ENCODE measurements at places on chromosomes 7 and 10.

- H3K4me1 ChIP-seq: no peaks in the 10 kb centered on the region
- no peaks in the 10 kb centered on the region for H3K36me3 ChIP-seq
- no peak for DNase-seq
- H3K4me3 ChIP-seq: no peak overlapping the region
- no peaks in the 10 kb centered on the region for H3K27me3 ChIP-seq
These were observed 22.4 kb downstream of the GPR141 start for GRCh38 chr7:37705976-37706375.

- H3K36me3 ChIP-seq: no peaks in the 10 kb centered on the region
- no peak overlapping the region for H3K4me3 ChIP-seq
- H3K27ac ChIP-seq: no peak overlapping the region
- H3K4me1 ChIP-seq: peaks cover 11% of the 10 kb centered on the region
- H3K27me3 ChIP-seq: no peaks in the 10 kb centered on the region
- DNase-seq: no peak
These were observed 60.9 kb downstream of the COBL start for GRCh38 chr7:51255536-51256208.

GRCh38 chr7:1160670-1161021, 650 bp upstream of the ZFAND2A start:
- H3K4me3 ChIP-seq: peak overlapping the region; percentile 85
- peak overlapping the region; percentile 42 for H3K27ac ChIP-seq
- peaks cover 22% of the 10 kb centered on the region for H3K36me3 ChIP-seq
- DNase-seq: no peak

DNA sequence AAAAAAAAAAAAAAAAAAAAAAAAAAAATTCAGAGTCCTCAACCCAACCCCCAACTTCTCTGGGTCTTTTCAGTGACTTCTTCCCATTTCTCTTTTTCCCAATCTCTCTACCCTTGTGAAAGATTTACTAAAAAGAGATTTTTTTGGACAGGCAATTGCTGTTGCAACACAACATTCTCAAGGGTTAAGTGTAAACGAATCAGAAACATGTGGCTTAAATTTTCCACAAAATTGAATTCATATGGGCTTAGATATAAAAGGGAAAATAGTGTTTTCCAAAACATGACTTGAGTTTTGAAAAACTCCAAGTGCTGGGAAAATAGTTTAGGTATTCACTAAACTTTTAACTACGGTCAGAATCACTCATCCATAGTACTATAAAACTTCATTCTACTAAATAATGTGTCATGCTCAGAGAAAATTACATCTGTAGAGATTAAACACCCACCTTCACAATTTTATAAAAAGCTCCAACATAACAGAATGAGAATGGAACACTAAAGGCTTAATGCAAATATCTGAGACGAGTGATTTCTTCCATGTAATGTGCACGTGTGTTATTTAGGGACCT, 643.1 kb downstream of the PARD3 start:
- H3K27ac ChIP-seq: no peak overlapping the region
- no peaks in the 10 kb centered on the region for H3K36me3 ChIP-seq
- H3K4me1 ChIP-seq: no peaks in the 10 kb centered on the region
- no peak for DNase-seq
- H3K4me3 ChIP-seq: no peak overlapping the region

DNA sequence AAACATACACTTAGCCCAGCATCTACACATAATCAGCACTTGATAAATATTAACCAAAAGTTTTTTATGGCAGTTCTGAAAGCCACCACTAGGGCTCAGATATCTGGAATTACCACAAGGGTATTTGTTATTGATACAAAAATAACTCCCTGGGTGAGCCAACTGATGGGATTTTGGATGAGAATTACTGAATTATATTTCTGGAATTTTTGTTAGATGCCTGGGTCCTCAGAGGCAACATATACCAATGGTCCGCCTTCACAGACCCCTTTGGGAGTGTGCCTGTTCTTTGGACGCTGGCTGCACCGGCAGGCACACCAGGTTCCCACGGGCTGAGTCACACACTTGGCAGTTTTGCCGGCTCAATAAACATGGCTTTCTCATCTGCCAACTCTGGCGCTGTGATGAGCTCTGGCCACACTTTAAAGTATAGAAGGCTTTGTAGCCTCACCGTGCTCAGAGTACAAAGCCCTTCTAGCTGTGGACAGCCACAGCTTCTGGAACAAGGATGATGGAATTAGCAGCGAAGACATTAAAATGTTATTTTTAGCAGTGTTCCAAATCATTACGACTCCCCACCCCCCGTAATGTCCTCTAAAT, 24.5 kb upstream of the EEPD1 start:
- H3K4me3 ChIP-seq: no peak overlapping the region
- H3K27ac ChIP-seq: no peak overlapping the region
- no peaks in the 10 kb centered on the region for H3K27me3 ChIP-seq
- H3K4me1 ChIP-seq: peaks cover 8% of the 10 kb centered on the region
- DNase-seq: peak; percentile 85

GRCh38 chr7:55733241-55734140, 129.1 kb downstream of the SEPTIN14 start:
- DNase-seq: no peak
- peaks cover 6% of the 10 kb centered on the region for H3K4me1 ChIP-seq
- no peak overlapping the region for H3K27ac ChIP-seq
- no peak overlapping the region for H3K4me3 ChIP-seq
- no peaks in the 10 kb centered on the region for H3K36me3 ChIP-seq

GRCh38 chr10:29642990-29643389, 8.2 kb upstream of the SVIL start:
- peaks cover 22% of the 10 kb centered on the region for H3K4me1 ChIP-seq
- no peak overlapping the region for H3K4me3 ChIP-seq
- DNase-seq: no peak
- no peaks in the 10 kb centered on the region for H3K36me3 ChIP-seq
- no peak overlapping the region for H3K27ac ChIP-seq
- H3K27me3 ChIP-seq: no peaks in the 10 kb centered on the region

DNA sequence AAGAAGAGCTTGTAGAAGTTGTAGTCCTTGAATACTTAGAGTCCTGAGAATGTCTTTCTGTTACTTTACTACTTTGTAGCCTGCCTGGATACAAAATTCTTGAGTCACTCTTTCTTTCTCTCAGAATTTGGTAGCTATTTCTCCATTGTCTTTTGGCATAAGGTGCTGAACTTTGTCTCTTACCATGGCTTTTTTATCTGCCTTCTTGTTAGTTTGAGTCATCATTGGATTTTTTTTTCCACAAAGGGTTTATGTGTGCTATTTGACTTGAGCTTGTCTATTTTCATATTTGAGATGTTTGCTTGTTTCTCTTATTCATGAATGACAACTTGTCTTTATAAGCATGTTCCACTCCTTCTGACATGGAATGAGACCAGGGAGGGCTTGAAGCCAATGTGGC, 74.5 kb upstream of the EXOC6 start:
- no peaks in the 10 kb centered on the region for H3K36me3 ChIP-seq
- no peak overlapping the region for H3K27ac ChIP-seq
- no peak for DNase-seq
- no peaks in the 10 kb centered on the region for H3K4me1 ChIP-seq

GRCh38 chr10:10644676-10645385, 372.8 kb upstream of the CELF2 start:
- H3K36me3 ChIP-seq: no peaks in the 10 kb centered on the region

- no peak overlapping the region for H3K27ac ChIP-seq
- no peaks in the 10 kb centered on the region for H3K36me3 ChIP-seq
- DNase-seq: no peak
- H3K27me3 ChIP-seq: no peaks in the 10 kb centered on the region
- no peak overlapping the region for H3K4me3 ChIP-seq
These were observed 71.4 kb downstream of the NEURL1 start for GRCh38 chr10:103564776-103565520.

DNA sequence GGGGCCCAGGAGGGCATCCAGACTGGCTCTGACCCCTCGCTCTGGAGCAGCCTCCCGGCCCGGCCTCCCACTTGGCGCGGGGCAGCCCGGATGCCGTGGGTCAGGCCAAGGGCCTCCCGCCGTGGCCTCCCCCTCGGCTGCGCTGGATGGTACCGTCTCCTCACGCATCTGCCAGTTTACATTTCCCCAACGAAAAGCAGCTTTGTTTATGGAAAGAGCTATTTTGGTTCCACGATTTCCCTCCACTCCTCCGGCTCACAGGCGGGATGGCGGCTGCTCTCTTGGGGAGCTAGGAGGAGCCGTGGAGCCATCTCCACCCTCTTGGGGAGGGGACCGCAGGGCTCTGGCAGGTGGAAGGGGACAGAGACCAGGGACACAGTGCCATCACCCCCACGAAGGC, 93.2 kb upstream of the MYL10 start:
- H3K36me3 ChIP-seq: no peaks in the 10 kb centered on the region
- no peak overlapping the region for H3K27ac ChIP-seq

DNA sequence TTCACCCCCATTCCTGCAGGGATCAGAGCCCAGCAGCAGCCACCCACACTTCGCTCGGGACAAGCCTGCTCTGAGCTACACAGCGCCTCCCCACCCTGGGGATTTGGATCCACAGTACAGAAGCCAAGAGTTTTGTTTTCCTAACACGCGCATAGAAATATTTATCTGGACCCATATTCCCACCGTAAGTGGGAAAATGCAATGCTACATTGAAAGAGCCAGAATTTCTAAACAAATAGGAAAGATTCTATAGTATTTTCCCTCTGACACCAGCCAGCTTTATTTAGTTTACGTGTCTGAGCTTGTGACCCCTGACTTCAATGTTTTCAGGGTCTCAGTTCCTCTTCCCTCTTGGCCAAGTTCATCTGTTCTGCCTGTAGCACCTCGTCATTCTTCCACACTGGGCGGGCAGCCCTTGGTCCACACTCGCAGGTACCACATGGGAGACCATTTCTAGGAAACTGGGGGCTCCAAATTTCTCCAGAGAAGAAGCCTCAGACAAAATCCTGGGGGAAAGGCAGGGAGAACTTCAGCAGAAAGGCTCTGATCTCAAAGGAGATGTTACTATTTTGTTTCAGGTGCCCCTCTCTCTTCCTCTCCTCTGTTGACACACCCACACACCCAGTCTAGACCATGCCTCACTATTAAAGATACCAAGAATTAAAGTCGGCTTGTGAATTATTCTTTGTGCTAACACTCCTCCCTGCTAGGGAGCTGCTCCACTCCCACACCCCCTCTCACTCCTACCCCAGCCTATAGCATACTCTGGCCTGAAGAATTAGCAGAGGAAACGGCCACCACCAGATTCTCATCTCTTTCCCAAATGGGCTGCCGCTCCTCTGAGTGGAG, 116.0 kb upstream of the PCGF5 start:
- no peak overlapping the region for H3K4me3 ChIP-seq
- no peaks in the 10 kb centered on the region for H3K27me3 ChIP-seq
- H3K36me3 ChIP-seq: no peaks in the 10 kb centered on the region
- no peak overlapping the region for H3K27ac ChIP-seq

DNA sequence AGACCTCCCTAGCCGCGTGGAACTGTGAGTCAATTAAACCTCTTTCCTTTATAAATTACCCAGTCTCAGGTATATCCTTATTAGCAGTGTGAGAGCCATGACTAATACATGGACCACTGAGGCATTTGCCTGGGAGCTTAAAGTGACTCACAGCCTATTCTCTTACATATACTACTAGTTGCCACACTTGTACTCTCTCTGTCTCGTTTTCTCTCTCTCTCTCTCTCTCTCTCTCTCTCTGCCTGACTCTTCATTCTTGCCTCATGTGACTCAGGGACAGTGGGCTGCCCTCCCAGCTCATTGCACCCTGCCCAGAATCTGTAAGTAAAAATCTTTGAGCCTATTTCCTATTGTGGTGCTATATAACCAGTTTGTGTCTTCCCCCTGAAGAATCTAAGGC, 238.5 kb upstream of the MAGI2 start:
- H3K4me3 ChIP-seq: no peak overlapping the region
- no peak for DNase-seq
- H3K27ac ChIP-seq: no peak overlapping the region
- no peaks in the 10 kb centered on the region for H3K27me3 ChIP-seq
- H3K36me3 ChIP-seq: no peaks in the 10 kb centered on the region
- peaks cover 3% of the 10 kb centered on the region for H3K4me1 ChIP-seq

- no peaks in the 10 kb centered on the region for H3K4me1 ChIP-seq
- H3K27me3 ChIP-seq: no peaks in the 10 kb centered on the region
- no peak overlapping the region for H3K27ac ChIP-seq
These were observed 118.0 kb downstream of the RAB11FIP2 start for GRCh38 chr10:117928741-117929140.

GRCh38 chr7:92949748-92950147, 113.4 kb upstream of the CDK6 start:
- no peak for DNase-seq
- H3K27me3 ChIP-seq: no peaks in the 10 kb centered on the region
- H3K27ac ChIP-seq: no peak overlapping the region
- H3K4me1 ChIP-seq: no peaks in the 10 kb centered on the region
- H3K4me3 ChIP-seq: no peak overlapping the region

GRCh38 chr7:5420067-5420880, 3.4 kb downstream of the TNRC18 start:
- H3K27ac ChIP-seq: peak overlapping the region; percentile 98
- DNase-seq: peak; percentile 61
- H3K27me3 ChIP-seq: no peaks in the 10 kb centered on the region
- peaks cover 5% of the 10 kb centered on the region for H3K36me3 ChIP-seq
- peak overlapping the region; percentile 69 for H3K4me3 ChIP-seq

GRCh38 chr10:74207691-74208480, 56.9 kb downstream of the ADK start:
- H3K36me3 ChIP-seq: peaks cover 34% of the 10 kb centered on the region
- H3K4me3 ChIP-seq: no peak overlapping the region
- DNase-seq: no peak
- no peak overlapping the region for H3K27ac ChIP-seq

GRCh38 chr7:27774717-27775328, 34.9 kb downstream of the TAX1BP1 start:
- no peak overlapping the region for H3K4me3 ChIP-seq
- peaks cover 33% of the 10 kb centered on the region for H3K36me3 ChIP-seq
- no peaks in the 10 kb centered on the region for H3K27me3 ChIP-seq

DNA sequence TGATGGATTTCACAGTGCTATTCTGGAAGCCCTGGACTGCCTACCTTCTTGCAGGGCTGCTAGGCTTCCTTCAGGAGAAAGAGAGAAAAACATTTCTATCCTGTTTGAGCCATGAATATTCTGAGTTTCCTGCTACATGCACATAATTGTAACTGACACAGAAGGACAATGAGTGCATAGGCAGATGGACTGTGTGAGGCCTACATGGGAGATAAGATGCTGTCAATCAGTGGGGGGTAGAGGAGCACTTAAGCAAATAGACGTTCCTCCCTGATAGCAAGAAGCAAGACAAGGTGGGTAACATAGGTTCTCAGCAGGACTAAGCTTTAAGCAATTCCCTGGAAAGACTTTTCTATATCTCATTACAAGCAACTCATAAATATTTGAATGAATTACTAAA, 11.6 kb downstream of the ALDH18A1 start:
- DNase-seq: no peak
- no peaks in the 10 kb centered on the region for H3K4me1 ChIP-seq
- no peak overlapping the region for H3K4me3 ChIP-seq
- peaks cover 73% of the 10 kb centered on the region for H3K36me3 ChIP-seq
- no peak overlapping the region for H3K27ac ChIP-seq
- H3K27me3 ChIP-seq: no peaks in the 10 kb centered on the region

DNA sequence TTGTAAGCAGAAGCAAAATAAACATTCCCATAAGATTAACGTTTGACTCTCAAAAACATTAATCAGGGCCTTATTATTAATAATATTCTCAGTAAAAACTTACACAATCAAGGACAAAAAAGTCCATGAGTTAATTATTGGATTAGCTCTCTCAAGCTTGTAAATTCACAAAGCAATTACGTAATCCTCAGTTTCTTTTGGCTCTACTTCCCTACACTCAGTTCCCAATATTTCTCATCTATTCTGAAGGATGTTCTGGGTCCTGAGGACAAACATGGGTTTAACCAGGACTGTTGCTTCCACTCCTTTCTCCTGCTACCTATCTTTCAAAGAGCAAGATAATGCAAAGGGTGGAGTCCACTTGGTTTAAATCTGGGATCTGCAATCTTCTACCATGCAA, 15.1 kb downstream of the FBXL13 start:
- no peak overlapping the region for H3K4me3 ChIP-seq
- H3K27me3 ChIP-seq: no peaks in the 10 kb centered on the region
- H3K36me3 ChIP-seq: no peaks in the 10 kb centered on the region

All from RWPE2 (cell line).